Activated CD4-positive, CD25-positive, alpha-beta regulatory T cell treated with anti-CD3 and anti-CD28 coated beads, Interleukin-2, amount 50 U/mL, for 72 hours (primary cell): ENCODE measurements at places on chromosomes 1 and 21.

- no peak for DNase-seq
Observed at GRCh38 chr1:234861761-234862160, 251.8 kb upstream of the IRF2BP2 start.

DNA sequence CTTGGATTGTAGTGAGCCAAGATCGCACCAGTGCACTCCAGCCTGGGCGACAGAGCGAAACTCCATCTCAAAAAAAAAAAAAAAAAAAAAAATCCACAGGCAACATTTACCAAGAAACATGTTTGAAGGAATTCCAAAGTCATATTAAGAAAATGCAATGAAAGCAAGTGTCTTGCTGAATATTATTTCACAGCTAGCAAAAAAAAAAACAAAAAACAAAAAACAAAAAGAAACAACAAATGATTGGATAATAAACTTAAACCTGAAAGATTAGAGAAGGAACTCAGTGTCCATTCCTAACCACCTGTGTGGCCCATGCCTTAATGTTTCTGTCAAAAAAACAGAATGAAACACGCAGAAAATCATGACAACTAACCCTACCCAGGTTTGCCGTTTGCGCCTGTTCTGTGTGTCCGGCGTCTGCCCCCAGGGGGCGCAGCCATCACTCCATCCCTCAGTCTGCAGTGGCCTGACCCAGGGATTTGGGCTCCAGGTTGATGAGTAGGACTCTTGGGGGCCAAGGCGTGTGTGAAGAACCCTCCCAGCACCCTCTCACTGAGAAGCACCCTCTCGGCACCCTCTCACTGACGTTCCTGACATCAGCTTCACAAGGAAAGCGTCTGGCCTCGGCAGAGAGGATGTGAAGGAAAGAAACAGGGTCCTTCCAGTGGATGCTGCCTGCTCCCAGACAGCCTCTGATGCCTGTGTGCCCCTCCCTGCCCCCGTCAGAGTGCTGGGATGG is 19.2 kb upstream of the PTTG1IP start:
- DNase-seq: peak; percentile 83

DNA sequence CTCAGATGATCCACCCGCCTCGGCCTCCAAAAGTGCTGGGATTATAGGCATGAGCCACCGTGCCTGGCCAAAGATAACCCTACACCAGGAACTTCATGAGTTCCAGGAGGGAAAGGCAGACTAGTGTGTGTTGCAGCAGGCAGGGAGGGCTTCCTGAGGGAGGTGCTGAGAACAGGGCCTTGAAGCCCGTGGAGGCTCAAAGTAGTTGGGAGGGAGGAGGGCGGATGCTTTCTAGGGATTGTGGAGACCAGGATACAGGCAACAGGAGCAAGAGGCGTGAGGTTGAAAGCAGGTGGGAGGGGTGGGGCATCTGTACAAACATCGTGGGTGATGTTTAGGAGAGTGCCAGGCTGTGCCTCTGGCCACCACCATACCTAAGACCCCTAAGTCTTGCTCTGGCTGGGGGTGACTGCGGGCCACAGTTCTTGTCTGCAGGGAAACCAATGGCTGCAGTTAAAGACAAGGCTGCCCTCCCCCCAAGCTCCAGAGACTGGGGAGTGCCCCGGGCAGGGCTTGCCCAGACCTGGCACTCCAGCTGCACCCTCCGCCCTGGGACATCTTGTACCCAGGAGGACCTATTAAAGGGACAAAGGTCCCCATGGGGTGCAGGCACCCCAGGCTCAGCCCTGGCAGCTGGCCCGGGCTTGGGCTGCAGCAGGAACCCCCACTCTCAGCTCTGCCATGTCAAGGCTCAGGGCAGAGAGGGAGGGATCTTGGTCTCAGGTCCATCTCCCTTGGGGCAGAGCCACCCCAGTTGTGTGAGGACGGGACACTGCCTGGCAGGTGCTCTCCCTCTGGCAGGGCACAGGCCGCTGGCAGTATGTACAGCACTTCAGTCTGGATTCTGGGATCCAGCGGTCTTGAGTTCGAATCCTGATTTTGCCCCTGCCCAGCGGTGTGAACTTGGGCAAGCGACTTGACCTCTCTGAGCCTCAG is 22.1 kb upstream of the CASZ1 start:
- DNase-seq: no peak

GRCh38 chr21:41763398-41763931 is 3.4 kb downstream of the RIPK4 start:
- no peak for DNase-seq

- peak; percentile 53 for DNase-seq
Observed at GRCh38 chr1:23343221-23344110, 618 bp downstream of the HNRNPR start.

DNA sequence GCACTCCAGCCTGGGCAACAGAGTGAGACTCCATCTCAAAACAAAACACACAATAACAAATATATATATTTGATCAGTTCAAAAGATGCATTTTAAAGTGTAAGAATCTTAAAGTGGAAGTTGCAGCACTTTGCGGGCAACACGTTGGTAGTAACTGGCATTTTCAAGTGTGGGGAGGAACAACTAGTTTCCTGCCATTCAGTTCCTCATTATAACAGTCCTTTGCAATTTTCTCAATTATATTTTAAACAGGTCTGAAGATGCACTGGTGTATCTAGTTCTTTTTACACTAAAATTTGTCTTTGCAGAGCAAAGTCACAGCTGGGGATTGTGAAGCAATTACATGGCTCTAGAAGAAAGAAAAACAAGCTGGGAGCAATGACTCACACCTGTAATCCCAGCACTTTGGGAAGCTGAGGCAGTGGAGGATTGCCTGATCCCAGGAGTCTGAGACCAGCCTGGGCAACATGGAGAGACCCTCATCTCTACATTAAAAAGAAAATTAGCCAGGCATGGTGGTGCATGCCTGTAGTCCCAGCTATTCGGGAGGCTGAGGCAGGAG is 25.3 kb downstream of the RRAGC start:
- no peak for DNase-seq

GRCh38 chr1:60031146-60031545 is 42.4 kb downstream of the C1orf87 start:
- no peak for DNase-seq

DNA sequence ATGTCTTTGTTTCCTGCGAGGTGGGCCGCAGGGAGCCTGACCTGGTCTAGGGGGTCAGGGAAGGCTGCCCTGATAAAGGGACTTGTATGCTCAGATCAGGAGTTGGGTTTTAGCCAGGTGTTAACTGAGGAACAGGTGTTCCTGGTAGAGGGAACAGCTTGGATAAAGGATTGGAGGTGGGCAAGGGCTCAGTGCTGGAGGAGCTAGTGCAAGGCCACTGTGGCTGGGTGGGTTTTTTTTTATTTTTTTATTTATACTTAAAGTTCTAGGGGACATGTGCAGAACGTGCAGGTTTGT is 31.1 kb downstream of the A3GALT2 start:
- no peak for DNase-seq
